Right cardiac atrium (tissue), 5 donors: ENCODE measurements at places on chromosomes 5 and 9. TPM values are rescaled to one million over a fixed set of nuclear protein-coding genes. Genes with fewer than 3 reads are reported as not detected.

GRCh38 chr5:104237586-104237985 lies 675.0 kb upstream of the NUDT12 start:
- no peak for DNase-seq

DNA sequence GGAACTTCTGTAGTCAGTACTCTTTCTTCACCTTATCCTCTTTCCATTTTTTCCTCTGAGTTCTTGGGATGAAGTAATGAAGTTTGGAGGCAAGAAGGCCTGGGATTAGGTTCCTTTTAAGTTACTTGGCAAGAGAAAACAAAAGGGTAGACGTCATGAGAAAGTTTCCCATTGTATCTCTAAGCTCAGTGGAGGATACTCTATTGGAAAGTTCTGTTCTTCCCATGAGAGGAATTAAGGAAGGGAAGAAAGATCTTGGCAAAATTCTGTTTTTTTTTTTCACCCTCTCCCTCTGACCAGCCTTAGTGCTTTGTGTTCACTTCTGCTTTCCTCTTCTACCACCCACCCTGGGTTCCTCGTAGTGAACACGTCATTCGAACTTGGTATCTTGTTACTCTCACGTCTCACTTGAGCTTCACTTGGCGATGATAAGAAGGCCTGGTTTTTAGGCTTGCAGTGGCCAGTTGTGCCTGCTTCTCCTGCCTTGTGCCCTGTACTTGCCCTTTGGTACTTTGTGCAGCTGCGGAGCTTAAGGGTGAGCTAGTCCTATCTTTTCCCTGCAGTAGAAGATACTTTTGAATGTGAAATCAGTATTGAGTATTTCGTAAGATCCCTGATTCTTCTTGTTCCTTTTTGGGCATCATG lies 67.0 kb downstream of the ARHGAP26 start:
- DNase-seq = no peak

The F2RL2 gene
- 0.11 TPM for total RNA-seq

GRCh38 chr5:153546566-153546965 lies 56.1 kb downstream of the GRIA1 start:
- DNase-seq = no peak

DNA sequence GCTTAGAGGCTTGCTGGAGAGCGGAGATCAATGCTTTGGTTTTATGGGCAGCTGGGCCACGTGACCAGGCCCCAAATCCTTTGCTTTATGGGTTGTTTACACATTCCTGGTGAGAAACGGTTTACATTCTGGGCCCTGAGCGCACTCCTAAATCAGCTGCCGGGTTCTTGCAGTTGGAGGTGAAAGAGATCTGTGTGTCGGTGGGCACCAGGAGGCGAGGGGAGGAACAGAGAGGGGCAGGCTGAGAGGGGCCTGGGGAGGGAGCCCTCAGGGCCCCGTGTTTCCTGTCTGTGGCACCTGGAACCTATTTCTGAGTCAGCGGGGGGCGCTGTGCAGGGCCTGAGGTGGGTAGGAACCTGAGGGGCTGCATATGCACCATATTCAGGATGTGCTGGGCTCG lies 63.5 kb upstream of the HAND1 start:
- DNase-seq = no peak

The SPATA31E1 gene
- not detected for total RNA-seq

The PCDHGB1 gene
- total RNA-seq = 2.7 TPM

DNA sequence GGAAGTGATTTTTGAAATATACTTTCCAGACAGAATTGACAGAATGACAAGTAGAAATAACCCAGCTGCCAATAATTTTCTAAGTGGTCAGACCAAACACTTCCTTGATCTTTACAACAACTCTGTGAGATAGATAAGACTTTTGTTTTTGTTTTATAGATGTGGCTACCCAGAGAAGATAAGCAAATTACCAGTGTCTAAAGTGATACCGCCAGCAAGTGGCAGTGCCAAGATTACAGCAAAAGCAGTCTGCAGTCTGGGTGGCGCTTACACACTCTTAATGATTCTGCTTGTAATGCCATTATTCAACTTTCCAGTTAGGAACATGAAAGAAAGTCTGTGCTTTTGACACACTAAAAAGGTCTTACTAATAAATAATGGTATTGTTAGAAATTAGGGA lies 92.1 kb downstream of the HCN1 start:
- DNase-seq = no peak

The SLC6A7 gene
- not detected for total RNA-seq

DNA sequence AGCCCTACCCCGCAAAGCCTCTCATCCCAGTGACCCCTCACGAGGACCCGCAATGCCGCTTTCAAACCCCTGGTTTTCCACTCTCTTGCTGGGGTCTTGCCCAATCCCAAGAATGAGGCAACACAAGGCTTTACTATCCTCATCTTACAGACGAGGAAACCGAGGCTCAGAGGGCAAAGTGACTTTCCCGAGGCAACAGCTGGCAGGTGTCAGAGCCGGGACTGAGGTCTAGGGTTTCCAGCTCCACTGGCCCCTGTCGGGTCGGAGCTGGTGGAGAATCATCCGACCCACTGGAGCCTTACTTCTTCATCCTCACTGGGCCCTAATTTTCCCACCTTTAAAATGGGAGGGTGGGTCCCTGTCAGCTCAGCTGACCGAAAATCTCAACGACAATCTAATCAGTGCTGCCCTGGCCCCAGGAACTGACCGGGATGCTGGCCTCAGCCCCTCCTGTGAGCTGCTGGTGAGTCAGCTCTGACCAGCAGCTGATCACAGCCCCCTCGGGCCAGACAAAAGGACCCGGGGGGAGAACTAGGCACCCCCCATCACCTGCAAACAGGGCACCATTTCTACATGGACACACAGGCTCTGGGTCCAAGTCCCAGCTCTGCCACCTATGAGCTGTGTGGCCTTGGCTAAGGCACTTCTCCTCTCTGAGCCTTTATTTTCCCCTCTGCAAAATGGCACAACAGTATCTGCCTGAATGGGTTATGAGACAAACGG lies 72.7 kb upstream of the STXBP1 start:
- DNase-seq = no peak

DNA sequence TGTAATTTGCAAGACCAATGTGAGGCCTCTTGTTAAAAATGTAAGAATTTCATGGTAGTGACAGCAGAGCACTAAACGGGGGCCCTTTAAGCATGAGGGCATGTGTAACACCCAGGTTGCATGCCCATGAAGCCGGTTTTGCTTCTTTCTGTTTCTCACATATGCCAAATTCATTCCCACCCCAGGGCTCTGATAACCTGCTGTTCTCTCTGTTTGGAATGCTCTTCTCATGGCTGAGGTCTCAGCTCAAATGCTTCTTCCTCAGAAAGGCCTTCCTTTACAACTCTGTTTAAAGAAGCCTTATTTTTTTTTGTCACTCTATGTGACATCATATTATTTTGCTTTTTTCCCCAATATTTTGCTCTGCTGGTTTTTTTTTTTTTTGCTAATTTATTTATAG lies 369.0 kb downstream of the KIAA0825 start:
- DNase-seq = no peak

The FOCAD gene
- 40.5 TPM for total RNA-seq

The ISOC1 gene
- 62.9 TPM for total RNA-seq
